ENCODE measurements at places on chromosomes 1 and 21.

GRCh38 chr1:38101037-38101785 lies 54.6 kb upstream of the POU3F1 start:
- no peak for DNase-seq

GRCh38 chr1:88649932-88650331 lies 34.1 kb upstream of the PKN2 start:
- DNase-seq: no peak

DNA sequence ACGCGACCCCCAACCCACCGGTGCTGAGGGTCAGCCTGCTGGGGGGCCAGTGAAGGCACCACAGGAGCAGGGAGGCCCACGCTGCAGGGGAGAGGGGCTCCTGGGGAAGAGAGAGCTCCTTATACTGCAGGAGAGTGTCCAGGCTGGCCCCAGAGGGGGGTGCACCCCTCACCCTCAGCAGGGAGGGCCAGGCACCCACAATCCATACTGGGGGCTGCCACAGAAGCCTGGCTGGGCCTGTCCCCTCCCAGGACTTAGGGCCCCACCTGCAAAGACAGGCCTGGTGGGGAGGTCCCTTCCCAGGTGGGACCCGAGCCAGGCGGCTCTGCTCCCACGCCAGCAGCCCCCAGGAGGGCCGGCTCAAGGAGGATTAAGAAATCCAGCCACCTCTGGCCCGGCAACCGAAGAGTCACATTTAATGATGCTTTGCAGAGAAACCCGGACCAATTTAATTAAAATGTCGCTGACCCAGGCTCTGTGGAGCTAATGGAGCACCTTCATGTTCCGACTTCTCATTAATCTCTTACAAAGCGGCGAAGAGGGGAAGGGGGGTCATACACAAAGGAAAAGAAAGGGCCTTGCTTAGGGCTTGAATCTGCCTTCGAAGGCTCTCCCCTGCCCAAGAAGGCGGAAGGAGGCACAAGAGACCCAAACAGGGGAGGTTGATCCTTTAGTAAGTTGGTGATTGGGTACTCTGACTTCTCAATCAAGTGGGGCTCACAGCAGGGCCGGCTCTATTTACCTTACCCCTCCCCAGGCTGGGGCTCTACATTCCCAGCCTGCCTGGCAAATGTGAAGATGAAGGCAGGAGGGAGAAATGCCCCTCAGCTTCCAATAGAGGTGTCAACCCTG lies 25.0 kb downstream of the WNT9A start:
- no peak for DNase-seq

DNA sequence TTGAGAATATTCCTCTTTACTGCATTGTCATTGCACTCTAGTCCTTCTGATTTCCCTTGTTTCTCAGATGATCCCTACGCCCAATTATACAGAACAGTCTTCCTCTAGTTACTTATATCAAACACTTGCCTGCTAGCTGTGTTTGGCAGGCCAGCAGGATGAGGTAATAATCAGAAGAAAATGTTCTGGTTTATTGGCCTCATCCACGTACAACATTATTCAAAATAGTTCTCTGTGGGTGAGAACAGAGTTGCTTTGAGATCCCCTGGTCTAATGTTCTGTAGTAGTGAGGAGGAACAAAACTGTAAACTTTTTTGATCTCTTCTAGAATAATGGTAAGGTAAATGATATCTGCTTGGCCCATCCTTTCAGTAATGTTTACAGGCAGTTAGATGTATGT lies 22.3 kb upstream of the C1orf105 start:
- DNase-seq: no peak

DNA sequence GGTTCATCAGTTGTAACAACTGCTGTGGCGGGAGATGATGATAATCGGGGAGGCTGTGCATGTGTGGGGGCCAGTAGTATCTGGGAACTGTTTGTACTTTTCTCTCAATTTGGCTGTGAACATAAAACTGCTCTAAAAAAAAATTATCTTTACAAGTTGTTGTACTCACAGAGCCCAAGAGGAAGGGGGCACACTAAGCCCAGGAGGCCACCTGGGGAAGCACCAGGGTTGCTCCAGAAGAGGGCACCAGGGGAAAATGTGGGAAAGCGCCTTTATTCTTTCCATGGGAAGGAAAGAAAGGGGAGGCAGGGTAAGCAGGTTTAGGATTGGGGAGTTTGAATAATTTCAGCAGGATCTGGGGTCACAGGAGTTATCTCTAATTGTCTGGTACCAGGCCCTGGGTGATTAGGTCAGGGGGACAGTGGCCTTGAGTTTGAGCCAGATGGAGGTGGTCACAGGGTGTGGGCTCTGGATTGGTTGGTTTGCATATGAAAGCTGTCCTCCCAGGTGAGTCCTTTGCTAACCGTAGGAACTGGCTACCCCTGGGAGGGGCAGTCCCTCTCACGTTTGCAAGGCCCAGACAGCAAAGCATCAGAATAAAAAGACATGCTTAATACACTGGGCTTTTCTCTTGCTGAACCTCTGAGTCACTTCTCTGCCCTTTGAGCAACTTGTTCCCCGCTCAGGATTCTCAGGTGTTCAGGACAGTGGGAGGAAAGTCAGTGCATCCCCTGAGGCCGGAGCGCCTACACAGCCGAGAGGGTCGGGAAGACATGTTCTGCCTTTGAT lies 11.2 kb downstream of the MYOC start:
- DNase-seq: no peak

DNA sequence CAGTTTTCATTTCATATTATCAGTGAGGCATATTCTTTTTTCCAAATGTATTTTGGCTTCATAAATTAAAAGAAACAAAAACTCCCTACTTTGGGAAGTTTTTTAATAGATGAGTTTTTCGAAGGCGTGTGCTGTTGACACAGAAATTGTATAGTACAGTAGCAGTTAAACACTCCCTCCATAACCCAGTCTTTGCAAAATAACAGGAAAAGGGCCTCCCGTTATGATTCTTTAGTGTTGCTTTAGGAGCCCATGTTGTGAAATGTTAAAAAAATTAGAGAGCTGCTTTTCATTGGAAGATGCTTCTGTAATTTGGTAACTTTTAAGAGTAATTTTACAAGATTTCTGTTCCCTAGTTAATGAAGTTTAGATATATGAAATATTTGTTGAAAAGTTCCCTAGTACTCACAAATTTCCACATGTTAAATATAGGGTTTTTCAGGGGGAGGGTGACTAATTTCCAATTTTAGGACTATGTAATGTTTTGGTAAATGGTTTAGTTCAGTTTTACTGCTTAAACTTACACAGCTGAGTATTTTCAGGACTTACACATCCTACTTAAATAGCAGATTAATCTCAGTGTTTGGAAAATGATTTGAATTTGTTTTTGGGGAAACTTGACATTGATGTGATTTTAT lies 2.0 kb downstream of the CAMSAP2 start:
- no peak for DNase-seq

DNA sequence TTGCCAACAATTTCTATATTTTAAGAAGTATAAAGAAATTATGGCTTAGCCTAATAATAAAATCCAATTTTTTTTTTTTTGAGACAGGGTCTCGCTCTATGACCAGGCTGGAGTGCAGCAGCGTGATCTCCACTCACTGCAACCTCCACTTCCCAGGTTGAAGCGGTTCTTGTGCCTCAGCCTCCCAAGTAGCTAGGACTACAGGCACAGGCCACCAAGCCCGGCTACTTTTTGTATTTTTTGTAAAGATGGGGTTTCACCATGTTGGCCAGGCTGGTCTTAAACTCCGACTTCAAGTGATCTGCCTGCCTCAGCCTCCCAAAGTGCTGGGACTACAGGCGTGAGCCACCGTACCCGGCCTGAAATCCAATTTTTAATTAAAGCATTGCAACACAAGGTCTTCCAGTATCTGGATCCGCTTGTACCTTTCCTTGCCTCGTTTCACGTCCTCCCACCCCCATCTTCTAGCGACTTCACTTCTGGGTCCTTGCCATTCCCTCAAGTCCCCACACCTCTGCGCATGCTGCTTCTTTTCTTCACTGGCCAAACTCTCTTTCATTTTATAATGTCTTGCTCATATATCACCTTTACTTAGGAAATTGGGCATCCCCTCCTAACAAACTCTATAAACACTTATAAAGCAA lies 2.3 kb downstream of the FUBP1 start:
- DNase-seq: no peak

Data from AG20443 (cell line).